ENCODE measurements at places on chromosomes 6 and 20.

DNA sequence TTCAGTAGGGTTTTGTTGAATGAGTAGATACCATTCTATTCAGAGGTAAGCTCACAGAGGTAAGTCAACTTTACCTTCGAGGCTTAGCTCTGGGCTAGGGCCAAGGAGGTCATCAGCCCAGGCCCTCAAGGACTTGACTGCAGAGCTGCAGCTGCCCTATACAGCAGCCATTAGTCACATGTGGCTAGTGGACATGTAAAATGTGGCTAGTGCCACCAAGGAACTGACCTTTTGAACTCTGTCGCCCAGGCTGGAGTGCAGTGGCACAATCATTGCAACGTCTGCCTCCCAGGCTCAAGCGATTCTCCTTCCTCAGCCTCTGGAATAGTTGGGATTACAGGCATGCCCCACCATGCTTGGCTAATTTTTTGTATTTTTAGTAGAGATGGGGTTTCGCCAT lies 47.9 kb upstream of the EPB41L1 start:
- no peak for DNase-seq

DNA sequence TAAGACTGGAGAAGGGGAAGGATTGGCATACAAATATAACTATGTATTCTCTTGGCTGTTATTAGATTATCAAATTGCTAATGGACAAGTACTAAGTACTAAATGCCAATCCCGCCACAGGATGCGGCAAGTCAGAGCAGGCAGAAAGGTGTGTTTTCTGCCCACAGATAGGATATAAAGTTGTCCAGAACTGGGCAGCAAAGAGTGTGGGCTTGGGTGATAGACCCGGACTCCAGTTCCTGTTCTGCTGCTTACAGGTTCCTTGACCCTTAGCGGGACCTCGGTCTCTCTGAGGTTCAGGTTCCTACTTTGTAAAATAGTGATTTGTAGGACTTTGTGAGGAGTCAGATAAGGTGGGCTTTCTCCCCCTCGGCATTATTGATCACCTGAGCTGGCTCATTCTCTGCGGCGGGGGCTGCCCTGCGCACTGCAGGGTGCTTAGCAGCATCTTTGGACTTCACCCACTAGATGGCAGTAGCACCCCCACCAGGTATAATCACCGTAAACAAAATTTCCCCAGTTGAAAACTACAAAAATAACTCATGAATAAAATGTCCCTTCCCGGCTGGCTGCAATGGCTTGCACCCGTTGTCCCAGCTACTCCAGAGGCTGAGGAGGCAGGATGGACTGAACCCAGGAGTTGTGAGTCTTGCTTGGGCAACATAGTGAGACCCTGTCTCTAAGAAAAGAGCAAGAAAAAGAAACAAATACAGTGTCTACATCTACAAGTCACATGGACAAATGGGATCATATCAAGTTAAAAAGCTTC lies 193.1 kb downstream of the DOK5 start:
- DNase-seq, result peak; percentile 9

DNA sequence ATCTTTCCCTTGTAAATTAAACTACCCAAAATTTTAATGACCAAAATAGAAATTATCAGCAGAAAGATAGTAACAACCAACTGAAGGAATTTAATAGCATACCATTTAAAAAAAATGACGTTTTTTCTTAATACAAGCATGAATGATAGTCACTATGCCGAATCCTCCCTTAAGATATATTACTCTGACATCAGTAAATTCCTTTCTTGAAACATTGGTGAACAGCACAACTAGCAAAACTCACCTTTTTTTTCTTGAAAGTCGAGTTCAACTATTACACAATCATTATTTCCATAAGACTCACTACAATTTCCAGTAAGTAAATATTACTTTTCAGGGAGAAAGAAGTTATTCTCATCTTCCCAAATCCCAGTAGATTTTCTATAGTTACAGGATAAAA lies 433.2 kb downstream of the GRIK2 start:
- no peak for DNase-seq

DNA sequence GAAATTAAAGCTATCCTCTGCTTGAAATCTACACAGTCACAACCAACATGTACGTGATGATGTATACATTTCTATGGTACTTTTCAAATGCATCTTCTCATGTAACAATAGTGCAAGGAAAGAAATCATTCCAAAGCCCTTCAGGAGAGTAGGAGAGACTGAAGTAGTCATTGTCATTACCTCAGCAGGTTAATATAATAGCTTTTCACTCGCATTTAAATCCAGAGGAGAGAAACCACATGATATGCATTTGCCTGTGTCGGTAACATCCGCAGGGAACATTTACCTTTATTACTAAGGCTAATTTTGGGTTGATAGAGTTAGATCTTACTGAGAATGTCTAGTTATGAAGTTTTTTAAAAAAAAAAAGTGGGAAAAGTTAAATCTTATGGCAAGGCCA lies 186.6 kb upstream of the DTNBP1 start:
- no peak for DNase-seq

GRCh38 chr20:32918296-32918695 lies 59.6 kb downstream of the EFCAB8 start:
- no peak for DNase-seq

DNA sequence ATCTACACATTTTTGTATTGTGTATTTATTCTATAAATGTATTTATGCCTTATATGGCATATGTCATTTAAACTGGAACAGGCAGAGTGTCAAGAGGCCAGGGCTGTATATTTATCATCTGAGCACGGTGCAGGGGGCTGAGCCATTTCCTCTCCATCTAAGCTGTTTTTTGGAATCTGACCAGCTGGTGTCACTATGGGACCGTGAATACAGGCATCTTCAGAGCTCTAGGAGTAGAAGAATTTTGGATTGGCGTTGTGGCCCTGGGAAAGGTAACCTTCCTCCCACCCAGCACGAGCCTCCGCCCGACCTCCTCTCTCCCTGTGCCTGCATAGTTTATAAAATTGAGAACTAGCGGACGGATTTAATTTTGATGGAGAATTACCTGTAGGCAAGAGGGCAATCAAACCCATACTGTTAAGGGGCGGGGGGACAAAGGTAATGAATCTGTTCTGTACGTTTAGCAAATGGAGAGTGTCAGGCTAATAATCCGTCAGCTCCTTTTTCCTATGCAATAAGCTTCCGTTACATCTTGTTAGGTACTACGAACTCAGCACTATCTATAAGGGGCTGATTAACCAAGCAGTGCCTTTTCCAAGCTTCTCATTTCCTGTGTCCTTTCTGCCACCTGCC lies 29.0 kb upstream of the EEF1E1 start:
- peak; percentile 8 for DNase-seq

DNA sequence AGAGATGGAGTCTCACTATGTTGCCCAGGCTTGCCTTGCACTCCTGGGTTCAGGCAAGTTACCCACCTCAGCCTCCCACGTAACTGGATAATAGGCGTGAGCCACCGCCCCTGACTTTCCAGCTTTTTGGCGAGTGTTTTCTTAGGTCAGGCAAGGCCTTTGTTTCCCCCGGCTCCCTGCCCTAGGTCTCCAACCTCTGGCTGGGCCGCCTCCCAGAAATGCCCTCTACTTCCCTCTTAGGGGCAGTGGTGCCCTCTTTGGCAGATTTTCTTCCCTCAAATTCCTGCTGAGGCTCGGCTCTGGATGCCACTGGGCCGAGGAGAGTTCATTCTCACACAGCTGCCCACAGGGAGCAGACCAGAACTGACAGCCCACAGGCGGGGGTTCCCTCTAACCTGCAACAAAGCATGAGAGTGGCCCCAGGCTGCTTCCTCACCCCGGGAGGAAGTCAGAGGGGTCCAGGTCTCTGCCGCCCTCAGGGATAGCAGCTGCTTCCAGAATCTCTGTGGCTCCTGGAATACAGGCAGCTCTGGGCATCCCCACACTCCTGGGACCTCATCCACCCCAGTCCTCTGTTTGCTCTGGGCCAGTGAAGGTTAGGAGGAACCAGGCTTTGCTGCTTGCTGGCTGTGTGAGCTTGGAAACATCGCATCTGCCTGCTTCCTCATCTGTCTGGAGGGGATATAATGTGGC lies 56.5 kb downstream of the TCP11 start:
- no peak for DNase-seq

DNA sequence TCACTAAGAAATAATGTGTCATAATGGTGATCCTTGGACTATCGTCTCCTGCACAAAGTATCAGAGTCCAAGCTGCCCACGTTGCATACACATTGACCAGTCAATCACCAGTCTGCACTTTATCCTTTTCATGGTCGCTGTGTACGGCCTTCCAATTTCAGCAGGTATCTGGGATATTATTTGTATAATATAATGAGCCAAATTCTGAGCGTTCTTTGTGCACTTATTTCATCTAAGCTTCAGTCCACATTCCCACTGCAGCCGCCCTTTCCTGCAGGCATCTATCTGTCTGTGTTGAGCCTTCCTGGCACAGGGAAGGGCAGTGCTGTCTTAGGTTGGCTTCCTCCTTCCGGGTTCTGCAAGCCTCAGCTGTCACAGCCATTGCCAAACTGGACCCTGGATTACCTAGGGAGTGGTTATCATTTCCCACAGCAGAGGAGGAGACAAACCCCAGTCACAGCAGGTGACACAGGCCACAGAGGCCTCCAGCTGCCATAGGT lies 174.3 kb downstream of the TTLL2 start:
- DNase-seq, result no peak

- no peak for DNase-seq
These were observed 4.9 kb downstream of the SLC25A27 start for GRCh38 chr6:46657642-46658041.

DNA sequence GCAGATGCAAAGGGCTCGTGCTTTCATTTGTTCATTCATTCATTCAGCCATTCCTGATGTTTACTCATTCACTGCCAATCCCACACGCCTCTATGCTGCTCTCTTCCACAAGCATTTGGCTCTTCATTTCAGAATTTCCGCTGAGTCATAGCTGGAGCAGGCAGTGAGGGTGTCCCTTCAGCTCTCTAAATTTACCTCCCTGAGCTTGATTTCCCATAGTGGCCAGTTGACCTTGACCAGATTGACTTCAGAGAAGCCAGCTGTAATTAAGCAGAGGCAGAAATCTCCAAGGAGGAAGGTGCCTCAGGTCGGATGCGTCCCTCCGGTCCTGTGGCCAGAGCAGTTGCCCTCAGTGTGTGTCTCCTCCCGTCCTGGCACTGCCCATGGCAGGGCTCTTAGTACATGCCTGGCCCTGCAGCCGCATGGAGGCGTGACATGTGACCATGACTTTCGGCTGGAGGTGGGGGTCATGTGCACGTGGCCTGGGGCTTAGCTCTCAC lies 267.2 kb upstream of the ECI2 start:
- no peak for DNase-seq

GRCh38 chr6:14190191-14190928 lies 72.8 kb downstream of the CD83 start:
- no peak for DNase-seq

DNA sequence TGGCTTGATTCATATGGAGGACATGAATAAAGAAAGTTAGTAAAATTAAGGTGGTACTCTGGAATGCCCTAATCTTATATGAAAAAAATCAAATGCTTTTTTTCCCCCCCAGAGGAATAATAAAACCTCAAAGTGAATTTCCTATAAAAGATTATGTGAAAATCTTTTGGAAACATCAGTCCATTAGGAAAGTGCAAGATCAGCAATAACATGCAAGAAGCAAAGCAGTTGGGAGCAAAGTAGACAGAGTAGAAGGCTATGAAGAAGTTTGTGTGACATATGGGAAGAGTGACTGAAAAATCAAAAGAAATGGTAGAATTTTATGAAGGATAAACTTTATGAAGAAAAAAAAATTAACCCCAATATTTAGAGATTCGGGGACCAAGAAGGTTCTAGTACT lies 998.0 kb upstream of the EPHA7 start:
- no peak for DNase-seq

- DNase-seq, result no peak
These were observed 202.8 kb downstream of the BTBD9 start for GRCh38 chr6:38436726-38437465.

- no peak for DNase-seq
These were observed 13.3 kb upstream of the TREM2 start for GRCh38 chr6:41176189-41176588.

- no peak for DNase-seq
These were observed 15.0 kb downstream of the FOXA2 start for GRCh38 chr20:22569353-22569752.

- no peak for DNase-seq
These were observed 9.4 kb downstream of the CD40 start for GRCh38 chr20:46127396-46128010.

- DNase-seq, result no peak
These were observed 57.5 kb downstream of the LIN28B start for GRCh38 chr6:105014448-105014847.

GRCh38 chr20:39429726-39430125 lies 467.6 kb downstream of the DHX35 start:
- no peak for DNase-seq

All from stimulated activated CD4-positive, alpha-beta T cell treated with anti-CD3 and anti-CD28 coated beads, Interleukin-4, amount 100 ng/mL, for 4 hours (primary cell).